SHP77 (cell line): ENCODE measurements at places on chromosomes 12 and 14.
A peak's percentile ranks its signal among the peaks of the same experiment; 100 is the strongest.

DNA sequence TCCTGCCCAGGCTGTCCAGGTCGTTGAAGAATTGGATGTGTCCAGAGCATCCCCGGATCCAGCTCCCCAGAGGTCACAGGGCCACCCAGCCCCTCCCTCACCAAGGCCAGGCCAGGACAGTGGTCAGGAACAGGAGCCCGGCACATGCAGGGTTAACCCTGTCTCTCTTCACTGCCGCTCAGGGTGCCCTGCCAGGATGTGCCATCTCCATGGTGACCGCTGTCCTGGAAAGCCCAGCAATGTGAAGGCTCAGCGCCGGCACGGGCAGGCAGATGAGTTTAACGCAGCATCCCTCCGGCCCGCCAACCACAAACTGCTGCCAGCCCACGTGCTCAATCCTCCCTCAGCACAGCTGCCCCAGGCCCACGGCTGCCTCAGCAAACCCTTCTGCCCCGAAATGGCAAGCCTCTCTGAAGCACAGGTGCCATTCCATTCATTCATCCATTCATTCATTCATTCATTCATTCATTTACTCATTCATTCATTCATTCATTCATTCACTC is 4.4 kb downstream of the TMEM179 start:
- peak; percentile 58 for DNase-seq

DNA sequence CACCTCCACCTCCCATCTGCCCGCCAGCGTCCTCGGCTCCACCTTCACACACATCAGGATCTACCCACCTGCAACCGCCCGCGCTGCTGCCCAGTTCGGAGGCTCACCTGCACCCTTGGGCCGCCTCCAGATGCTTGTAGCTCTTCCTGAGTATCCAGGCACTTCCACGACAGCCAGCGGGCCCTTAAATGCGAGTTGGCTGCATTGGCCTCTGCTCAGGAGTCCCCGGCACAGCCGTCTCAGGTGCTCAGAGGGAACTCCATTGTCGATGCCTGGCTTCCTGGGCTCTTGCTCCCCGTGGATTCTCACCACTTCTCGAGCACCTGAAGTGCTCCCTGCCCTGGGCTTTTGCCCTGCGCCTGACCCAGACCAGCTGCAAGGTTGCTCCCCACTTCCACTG is 21.9 kb upstream of the CDCA4 start:
- no peak for DNase-seq

DNA sequence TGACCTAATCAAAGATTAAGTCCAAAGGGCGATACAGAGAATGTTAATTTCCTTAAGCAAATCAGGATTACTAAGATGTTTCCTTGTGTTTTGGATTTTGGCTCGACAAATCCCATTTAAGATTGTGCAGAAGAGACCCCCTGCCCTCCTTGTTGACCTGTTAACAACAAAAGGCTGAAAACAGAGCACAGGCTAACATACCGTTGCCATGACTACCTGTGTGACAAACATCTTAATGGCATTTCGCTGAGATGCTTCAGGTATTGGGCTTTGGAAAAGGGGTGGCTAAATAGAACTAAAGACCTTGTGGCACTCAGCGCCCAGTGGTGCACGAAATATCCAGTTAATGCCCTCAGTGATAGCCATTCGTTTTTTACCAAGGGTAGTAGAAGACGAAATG is 1532.3 kb upstream of the TMEM132C start:
- DNase-seq = no peak

- no peak for DNase-seq
Measured at GRCh38 chr14:51848120-51848519, 12.3 kb upstream of the GNG2 start.

GRCh38 chr12:121087467-121088194 is 45.0 kb upstream of the P2RX7 start:
- no peak for DNase-seq

DNA sequence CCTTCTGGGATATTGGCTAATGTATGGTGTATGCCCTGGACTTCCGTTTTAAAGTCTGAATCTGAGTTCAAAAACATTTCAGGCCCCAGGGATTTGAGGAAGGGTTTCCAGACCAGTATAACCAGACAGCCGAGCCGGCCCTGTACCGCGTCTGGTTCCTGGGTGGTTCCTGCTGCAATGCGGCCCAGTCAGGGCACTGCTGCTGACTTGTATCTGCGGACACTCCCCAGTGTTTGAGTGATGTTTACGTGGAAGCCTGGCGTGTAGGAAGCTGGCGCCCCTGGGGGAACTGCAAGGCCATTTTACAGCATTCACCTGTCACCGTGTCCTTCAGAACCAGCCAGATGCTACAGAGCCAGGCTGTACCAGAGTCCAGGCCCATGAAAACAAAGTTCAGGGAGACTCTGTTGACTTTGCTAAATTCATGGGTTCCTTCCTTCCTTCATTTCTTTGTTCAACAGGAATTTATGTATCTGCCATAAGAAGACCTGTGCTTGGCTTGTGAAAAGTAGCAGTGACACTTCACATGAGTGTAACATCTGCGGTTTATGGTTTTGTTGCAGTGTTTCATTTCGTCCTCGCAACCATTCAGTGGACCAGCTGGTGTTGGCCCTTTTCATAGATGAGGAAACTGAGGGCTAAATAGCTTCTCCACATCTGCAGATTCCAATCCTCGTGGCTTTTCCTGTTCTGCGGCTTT is 16.8 kb downstream of the EML1 start:
- DNase-seq = no peak

DNA sequence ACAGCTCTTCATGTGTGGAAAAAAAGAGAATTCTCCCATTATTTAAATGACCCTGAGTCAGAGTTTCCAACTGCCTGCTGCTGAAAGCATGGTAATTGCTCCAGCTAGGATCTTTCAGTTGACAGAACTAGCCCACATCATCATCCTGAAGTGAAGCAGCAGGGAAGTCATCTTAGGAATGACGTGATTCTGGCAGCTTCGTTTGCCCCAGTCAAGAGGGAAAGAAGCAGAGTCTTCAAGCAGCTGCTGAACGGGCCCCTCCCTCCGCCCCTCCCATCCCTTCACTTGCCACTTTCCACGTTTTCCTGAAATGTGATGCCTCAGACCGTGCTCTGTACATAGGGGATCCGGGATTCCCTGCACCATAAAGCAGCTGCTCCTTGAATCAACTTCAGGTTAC is 455.0 kb upstream of the TMEM132C start:
- peak; percentile 45 for DNase-seq

GRCh38 chr12:53176750-53177149 is 3.8 kb upstream of the ZNF740 start:
- no peak for DNase-seq

DNA sequence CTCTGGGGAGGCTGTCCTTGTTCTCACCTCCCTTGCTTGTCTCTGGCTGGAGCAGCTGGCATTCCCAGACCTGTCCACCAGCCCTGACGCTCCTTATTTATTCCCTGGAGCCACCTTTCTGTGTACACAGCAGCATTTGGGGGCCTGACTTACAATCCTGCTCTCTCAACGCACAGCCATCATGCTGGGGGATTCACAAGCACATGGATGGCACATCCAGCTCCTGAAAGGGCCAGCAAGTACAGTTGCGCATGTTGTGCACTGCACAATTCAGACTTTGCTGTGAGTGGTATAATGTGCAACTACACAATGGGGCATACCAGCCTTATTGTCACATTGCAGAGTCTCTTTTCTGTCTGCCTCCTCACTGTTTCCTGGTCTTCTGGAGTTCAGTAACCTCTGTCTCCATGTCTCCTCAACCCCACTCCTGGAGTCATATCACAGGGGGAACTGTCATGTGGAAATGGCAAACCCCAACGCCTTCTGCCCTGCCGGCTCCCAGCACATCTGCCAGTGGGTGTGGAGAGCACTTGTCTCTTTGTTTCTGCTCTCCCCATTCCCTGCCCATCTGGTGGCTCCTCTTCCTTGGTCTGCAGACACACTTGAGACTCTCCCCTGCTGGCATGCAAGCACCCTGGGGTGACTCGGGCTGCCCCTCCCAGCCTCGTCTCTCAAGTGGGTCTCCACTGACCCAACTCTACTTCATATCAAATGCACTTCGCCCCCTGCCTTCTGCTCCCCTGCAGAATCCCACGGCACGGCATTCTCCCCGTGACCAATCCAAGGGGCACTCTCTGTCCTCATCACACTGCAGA is 41.2 kb upstream of the MEG3 start:
- peak; percentile 76 for DNase-seq

DNA sequence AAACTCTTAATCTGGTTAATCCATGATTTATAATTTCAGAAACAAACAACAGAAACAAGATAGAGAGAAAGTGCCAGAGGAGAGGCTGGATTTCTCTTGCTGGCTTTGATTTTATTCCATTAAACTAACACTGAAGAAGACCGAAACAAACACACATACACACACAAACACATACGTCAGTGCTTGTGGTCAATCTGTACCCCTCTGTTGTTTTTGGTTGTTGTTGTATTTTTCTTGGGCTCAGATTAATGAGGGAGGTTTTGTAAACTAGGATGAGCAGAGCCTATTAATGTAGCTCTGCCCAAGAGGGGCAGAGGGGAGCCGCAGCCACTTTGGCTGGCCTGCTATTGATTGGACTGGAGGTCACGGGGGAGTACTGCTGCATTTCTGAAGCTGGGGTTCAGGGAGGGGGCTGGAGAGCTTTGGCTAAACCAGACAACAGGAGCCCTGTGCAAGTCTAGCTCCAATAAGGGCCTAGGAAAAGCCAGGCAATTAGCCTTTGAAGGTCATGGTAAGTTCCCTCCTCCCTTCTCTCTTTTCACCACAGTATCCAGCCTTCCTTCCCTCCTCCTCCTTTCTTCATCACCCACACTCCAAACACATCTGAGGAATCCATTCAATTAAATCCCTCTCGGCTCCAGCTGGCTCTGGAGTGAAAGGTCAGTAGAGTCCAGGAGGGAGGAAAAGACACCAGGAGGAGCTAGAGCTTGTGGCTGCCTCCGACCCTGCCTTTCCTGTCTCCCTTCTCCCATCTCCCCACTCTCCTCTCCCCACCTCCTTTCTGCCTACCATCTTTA is 344.1 kb upstream of the LMO3 start:
- no peak for DNase-seq

DNA sequence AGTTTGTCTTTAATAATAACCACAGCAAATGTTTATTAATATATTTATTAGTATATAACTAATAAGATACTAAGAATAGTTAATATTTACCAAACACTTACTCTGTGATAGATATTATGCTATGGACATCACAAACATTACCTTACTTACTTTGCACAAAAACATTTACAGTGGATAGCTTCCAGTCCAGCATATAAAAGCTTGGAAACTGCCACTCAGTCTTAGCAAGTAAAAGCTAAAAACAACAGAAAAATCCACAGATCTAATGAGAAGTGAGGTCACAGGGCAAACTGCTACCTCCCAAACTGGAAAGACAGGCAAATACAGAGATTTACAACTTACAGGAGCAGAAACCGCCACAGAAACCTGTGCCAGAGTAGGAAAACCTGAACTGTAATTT is 99.8 kb downstream of the METTL25 start:
- DNase-seq = no peak

DNA sequence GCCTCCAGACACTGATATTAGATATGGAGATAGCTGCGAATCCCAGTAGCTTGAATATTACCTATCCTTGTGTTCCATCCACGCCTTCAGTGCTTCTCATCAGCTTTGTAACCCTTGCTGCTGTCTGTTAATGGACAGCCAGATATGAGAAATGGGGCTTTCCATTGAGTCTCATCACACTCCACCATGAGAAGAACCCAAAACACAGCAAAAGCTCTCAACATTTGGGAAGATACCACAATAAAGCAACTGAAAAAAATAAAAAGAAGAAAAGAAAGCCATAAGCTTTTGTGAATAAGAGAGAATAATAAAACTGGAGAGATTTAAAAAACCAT is 225.4 kb downstream of the GALC start:
- DNase-seq = no peak

DNA sequence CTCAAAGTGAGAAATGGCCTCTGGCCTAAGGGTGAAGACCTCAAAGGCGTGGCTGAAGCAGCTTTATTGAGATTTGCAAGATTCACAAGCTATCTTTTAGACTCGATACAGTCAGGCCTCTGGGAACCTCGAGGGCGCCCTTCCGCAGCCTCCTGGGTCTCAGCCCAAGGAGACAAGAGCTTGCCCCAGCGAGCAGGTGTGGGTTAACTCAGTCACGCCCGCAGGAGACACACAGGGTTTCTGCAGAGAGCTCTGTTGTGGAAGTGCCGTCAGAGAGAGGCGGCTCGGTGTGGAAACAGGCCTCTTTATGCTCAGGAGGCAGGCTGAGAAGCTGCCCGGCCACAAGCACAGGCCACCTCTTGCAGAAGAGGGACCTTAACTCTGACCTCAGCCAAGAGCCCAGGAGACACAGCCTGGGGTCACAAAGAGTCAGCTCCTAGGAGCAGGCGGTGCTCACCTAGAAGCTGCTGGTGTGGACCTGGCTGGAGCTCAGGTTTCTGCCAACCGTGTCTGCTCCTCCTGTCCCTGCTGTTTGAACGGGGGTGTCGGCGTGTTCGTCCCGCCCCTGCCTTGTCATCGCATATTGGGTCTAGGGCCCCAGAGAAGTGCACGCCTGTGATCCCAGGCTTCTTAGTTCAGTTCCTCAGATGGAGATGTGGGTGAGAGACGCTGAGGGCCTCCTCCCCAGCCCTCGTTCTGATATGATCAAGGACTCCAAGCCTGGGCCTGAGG is 42.1 kb upstream of the FBRSL1 start:
- no peak for DNase-seq

- DNase-seq = no peak
Measured at GRCh38 chr12:117592588-117593305, 231.3 kb upstream of the NOS1 start.

GRCh38 chr12:6030081-6030480 is 85.0 kb upstream of the ANO2 start:
- no peak for DNase-seq

DNA sequence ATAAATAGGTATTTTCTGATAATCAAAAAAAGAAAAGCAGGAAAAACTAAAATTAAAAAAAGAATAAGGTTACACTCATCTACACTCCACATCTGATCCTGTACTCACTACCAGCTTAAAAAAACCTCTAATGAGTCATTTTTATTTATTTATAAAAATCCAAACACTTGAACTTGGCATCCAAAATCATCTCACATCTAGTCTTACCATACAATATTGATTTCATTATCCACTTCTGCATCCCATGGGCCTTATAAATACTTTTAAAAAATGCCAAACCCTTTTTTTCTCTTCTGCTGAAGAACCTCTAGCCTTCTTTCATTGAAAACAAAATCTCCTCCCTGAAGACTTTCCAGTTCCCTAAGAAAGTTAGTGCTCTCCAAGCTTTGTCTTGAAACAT is 109.7 kb downstream of the TMTC3 start:
- no peak for DNase-seq

GRCh38 chr12:6829536-6830220 is 1.5 kb downstream of the P3H3 start:
- no peak for DNase-seq

DNA sequence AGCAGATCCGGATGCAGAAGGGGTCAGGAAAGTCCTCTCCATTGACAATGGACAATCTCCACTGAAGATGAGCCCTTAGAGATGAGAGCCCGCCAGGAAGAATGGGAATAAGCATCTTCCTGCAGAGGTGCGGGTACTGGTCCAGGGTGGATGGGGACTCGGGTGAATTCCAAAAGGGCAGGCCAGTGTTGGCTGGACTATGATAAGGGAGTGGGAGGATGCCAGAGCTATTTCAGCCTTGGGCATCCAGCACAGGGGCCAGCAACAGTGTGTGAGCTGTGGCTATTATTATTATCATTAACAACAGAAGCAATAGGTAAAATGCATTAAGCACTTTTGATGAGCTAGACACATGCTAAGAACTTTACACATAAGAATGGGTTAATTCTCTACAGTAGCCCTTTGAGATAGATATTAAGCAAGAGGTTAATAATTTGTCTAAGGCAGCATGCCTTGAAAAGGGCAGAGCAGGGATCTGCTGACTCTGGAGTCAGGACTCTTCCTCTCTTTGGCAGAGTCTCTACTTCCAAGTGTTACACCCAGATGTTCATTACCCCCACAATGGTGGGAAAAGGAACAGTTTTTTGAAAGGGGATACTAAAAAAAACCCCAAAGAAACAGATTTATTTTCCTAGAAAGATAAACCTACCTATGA is 55.2 kb downstream of the PRICKLE1 start:
- DNase-seq = no peak
